Stimulated activated CD8-positive, alpha-beta memory T cell treated with anti-CD3 and anti-CD28 coated beads, Interleukin-4, amount 100 ng/mL, for 4 hours (primary cell): ENCODE measurements at places on chromosomes 1 and 21.

GRCh38 chr1:160326418-160326817 lies 16.6 kb downstream of the COPA start:
- no peak for DNase-seq

DNA sequence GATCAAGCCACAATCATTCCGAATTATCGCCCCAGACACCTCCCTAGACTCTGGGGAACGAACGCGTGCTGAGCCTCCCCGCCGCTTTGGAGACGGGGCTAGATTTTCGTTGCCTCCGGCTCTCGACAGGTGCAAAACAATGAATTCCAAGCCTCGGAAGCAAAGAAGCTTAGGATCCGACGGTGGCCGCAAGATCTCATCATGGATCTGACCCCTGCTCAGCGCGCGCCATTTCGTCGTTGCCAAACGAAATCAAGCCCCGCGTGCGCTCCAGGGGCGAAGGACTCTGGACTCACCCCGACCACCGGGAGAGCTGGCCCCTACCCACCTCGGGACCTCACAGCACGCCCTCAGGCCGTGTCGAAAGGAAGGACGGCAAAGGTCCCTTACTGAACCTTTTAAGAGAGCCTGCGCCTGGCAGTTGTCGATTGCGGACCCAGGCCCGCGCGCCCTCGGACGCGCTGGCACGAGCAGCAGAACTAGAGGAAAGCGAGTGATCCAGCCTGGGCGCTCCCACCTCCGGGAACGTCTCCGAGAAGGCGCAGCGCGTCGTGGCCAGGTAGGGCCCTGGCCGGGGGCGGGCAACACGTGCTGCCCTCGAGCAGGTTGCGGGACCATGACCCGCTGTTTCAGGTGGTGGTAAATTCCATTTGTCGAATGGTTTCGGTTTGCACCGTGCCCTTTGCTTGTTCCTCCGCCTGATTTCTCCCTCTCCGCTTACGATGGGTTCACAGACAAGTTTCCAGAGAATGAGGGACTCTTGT lies 1.6 kb upstream of the RUNX3 start:
- DNase-seq, result no peak

DNA sequence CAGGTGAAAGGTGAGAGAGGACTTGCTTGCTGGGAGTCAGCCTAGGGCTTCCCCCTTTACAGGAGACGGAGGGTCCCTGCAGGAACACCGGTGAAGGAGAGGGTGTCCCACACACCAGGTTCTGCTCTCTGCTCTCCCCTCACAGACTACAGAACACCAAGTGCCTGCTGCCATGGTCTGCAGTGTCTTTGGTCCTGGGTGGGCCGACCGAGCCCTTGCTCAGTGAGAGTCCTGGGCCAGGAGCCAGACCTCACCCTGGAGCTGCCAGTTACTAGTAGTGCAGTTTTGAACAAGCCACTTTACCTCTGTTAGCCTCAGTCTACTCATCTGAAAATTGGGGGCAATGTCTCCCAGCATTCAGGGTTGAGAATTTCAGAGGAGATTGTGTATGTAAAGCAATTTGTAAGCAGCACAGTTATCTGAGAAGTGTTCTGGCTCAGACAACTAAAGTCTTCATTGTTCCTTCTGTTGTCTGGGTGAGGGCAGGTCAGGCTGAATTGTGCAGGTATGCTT lies 2.7 kb upstream of the IL6R start:
- no peak for DNase-seq

DNA sequence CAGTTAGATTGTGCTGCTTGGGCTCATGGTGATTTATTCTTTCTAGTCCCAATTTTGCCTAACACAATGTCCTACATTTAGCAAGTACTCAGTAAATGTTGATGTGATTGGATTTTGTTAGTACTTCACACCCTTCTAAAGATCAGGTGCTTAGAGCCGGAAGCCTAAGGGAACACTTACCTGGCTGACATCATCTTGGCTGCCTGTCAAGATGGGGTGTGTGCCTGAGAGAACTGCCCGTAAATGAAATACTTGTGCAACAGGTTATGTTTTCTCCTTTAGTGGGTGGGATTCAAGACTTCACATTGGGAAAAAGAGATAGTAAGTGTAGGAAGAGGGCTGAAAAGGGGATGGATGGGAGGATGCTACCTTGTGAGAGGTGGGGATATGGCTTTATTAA lies 75.5 kb upstream of the MACF1 start:
- DNase-seq, result no peak

DNA sequence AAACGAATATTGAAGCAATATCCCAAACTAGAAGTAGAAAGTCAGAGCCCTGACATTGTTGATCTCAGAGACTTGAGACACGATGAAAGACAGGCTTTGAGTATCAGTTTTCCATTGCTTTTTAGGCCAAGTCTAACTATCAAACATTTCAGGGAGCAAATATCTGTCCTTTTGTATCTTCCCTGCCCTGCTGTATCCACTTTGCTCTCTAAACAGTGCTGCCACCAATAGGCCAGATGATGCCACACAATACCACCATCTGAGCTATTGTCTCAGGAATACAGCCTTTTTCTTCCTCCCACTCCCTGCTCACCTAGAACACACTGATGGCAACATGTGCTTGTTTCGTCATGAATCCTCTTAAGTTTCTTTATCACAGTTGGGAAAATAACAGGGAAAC lies 62.6 kb upstream of the SPAG17 start:
- DNase-seq, result no peak

DNA sequence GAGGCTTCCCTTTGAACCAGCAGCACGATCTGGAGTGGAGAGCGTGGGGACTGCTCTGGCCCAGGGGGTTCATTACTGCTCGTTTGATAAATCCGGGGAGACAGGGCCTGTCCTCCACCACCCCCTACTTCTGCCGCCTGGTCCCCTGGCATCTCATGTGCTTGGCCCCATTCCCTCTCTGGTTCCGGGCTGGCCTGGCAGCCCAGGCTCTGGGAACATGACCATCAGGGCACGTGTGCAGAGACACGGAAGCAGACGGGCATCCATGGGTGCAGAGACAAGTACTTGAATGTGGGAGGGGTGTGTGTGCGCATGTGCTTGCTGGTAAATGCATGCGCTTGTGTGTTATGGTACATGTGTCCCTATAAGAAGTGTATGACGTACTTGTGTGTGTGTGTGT lies 75.5 kb downstream of the KIRREL1 start:
- no peak for DNase-seq

- no peak for DNase-seq
These were observed 4.2 kb upstream of the FAM131C start for GRCh38 chr1:16077406-16078245.

GRCh38 chr1:113579256-113580018 lies 179.8 kb downstream of the PHTF1 start:
- no peak for DNase-seq

DNA sequence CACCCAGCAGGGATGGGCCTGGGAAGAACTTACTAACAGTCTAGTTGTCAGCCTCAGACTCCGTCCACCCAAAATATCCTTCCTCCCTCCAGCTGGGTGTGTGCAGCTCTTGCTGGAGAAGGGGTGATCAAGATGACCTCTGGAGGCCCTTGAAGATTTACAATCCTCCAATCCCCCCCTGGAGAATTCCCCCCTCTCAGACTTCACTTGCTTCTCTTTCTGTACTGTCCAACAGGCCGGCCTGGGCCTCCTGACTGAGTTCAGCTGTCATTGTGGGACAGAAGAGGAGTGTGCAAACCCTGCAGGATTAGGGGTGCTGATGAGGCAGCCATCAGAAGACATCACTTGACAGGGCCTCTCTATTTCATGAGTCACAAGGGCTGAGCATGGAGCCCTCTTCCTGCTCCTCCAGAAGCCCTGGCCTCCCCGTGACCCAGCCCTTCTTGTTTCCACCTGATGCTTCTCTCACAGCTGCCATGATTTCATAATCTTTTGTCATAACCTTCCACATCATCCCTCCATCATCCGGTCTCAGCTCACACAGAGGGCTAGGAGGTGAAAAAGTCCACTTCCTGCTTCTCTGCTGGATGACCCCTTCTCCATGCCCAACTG lies 17.5 kb upstream of the IGFN1 start:
- no peak for DNase-seq

GRCh38 chr1:36088265-36088576 lies 471 bp upstream of the ADPRS start:
- DNase-seq, result no peak
